Kasumi-1 (cell line): ENCODE measurements at places on chromosomes 7 and 10.

- DNase-seq = no peak
These were observed 67.1 kb downstream of the BMPR1A start for GRCh38 chr10:86823565-86823964.

DNA sequence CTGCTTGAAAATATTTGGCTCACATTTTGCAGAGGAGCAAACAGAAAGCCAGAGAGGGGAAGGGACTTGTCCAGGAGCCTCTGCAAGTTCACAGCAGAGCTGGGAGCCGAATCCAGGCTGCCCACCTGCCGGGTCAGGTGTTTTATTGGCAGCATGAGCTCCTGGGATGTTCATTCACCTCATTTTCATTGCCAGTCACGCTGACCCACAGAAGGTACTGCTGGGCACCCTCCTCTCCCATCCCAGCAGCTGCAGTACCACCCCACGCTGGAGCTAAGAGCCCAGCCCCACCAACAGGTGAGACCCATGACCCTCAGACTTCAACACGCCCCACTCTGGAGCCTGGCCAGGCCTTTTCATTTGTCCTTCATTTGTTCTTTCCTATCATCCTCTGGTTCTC, 102.7 kb downstream of the GRID1 start:
- no peak for DNase-seq

- no peak for DNase-seq
These were observed 47.5 kb upstream of the ANTXRL start for GRCh38 chr10:46239247-46239646.

GRCh38 chr10:35377050-35377728, 40.9 kb downstream of the CCNY start:
- DNase-seq = no peak

DNA sequence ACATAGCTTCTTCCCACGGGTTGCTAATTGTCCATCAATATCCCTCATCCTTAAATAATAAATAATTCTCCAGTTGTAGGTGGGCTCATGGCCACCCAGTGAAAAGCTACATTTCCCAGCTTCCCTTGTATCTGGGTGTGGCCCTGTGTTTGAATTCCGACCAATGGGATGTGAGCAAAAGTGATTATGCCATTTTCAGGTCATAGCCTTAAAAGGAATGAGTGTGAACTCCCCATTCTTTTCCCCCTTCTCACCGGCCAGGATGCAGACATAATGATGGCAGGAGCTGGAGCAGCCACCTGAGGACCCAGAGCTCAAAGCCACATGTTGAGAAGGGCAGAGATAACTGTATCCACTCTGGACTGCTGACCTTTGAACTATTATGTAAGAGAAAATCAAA, 30.3 kb upstream of the CALU start:
- no peak for DNase-seq

DNA sequence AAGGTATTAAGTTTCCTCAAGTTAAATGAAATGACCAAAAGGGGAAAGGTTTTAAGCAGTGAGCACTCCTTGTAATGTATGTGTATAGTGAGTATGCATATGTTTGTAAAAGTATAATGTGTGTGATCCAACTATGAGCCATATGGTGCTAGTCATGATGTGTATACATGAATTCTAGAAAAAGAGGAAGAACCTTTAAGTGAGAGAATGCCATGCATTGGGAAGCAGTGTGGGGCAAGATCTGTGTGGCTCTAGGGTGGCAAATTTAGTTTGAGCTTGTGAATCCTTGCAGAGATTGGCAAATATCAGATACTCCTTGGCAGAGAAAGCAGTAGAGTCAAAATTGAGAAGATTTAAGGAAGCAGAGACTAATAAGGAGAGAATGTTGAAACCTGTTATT, 435.0 kb downstream of the AUTS2 start:
- DNase-seq = no peak

- DNase-seq = no peak
These were observed 497.8 kb upstream of the NRP1 start for GRCh38 chr10:33832124-33832787.

DNA sequence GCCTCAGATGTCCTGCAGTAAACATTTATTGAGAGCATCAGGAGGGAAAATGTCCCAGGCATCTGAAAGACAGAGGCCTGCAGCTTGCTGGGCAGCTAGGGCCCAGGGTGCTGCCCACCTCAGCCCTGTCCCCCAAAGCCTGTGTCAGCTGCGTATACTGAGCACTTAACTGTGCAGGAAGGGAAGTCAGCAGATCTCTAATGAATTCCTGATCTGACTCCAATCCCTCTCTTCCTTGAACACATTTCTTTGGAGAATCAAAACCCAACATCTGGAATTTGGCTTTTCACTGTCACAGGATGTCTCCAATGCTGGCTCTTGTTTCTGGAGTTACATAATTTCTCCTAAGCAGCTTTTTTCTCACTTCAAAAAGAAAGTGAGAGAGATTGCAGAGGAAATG, 364.7 kb upstream of the NFE2L3 start:
- DNase-seq = no peak

DNA sequence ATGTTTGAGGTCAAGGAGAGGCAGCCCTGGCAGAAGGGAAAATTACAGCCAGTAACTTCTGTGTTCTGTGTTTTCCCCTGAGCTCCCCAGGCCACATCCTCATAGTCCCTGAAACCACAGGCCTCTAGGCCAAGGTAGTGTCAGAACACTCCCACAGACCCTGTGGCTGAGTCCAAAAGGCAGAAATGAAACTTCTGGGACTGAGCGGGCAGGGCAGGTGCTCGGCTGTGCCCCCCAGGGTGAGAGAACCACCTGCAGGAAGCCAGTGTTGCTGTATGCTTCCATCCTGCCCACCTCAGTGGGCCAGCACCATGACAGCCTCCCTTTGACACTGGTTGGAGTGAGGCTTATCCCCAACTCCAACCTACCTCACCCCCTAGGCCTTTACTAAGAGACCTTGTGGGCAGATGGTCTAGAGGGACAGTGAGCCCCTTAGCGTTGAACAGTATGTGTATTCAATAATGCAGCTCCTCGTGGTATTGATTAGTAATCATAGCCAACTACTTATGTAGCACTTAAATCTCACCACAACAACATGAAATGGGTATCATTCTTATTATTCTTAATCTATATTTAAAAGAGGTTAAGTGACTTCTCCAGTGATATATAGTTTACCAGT, 30.3 kb downstream of the PIK3CG start:
- peak; percentile 90 for DNase-seq
